ENCODE measurements at places on chromosomes 6 and 20.

GRCh38 chr20:24206995-24207394 is 218.4 kb upstream of the GGTLC1 start:
- no peak for DNase-seq

DNA sequence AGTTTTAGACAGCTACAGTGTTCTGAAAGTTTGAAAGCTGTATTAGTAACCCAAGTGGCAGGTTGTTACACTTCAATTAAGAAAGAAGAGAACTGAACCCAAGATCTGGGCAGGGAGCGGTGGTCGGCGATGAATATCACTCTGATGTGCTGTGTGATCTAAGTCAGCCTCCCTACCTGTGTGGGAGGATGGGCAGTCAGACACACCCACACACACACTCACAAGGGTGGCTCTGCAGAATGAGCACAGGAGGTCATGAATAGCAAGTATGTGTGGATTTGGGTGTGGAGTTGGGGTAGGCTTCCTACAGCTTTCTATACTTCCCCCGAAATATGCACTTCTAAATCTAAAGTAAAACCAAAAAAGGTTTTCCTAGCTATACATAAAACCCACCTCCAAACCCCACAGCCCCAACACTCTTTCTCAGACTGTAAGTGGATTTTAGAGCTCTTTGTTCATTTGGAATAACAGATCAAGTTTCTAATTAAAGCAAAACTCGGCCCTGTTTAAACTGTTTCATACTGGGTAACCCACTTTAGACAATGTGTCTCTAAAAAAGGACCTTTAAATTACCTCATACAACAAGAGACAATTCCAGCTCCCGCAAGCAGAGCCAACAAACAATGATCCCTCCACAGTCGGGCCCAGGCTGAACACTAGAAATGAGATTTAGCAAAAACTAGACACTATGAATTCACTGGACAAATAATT is 19.4 kb downstream of the TNFRSF21 start:
- DNase-seq, result no peak

DNA sequence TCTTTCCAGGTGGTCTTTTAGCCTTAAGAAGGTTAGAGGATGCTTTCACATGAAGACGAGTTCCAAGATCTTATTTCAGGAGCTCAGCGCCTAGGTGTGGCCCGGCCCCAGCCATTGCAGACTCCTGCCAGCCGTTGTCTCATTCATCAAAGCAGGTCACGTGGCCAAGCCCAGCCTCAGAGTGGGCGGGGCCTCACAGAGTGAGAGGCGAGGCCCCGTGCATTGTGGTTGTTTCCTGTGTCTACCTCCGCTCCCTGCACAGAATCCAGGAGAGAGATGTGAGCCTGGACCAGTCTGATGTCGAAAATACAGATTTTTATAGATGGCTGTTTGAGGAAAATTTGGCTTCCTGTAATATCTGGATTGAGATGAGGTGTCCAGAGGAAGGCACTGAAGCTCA is 49.2 kb upstream of the CST5 start:
- DNase-seq, result no peak

- no peak for DNase-seq
Observed at GRCh38 chr6:32216998-32217397, 6.9 kb downstream of the NOTCH4 start.

- DNase-seq, result no peak
Observed at GRCh38 chr20:13900496-13900895, 89.9 kb downstream of the SEL1L2 start.

Data from caudate nucleus (tissue), 63 donors.